Activated T-cell treated with anti-CD3 and anti-CD28 coated beads, Interleukin-2, amount 50 U/mL, for 24 hours (primary cell): ENCODE measurements at places on chromosomes 16 and 17.

DNA sequence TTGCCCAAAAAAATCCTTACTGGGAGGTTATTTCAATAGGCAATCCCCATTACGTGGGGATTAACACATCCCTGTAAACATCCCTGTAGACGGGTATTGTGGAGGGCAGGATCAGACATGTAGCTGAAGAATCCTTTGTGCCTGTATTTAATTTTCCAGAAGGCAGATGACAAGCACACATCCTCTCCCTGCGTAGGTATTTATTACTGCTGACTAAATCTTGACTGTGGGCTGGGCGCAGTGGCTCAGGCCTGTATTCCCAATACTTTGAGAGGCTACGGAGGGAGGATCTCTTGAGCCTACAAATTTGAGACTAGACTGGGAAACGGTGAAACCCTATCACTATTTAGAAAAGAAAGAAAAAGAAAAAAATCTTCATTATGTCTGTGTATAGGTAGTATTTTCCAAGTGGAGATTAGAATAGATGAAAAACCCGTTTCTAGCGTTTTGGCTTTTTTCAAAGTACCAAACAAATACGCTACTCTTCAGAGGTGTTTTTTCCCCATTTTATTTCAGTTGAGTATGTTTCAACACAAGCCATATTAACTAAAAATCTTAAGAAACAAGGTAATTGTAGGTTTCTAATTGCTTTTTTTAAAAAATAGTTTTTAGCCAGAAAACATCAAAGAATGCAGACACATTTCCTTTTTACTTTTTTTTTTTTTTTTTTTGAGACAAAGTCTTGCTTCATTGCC is 1.5 kb upstream of the MARF1 start:
- DNase-seq = no peak

GRCh38 chr16:56174411-56174810 is 16.9 kb upstream of the GNAO1 start:
- DNase-seq = no peak

GRCh38 chr16:73265124-73265837 is 217.4 kb upstream of the ZFHX3 start:
- no peak for DNase-seq

DNA sequence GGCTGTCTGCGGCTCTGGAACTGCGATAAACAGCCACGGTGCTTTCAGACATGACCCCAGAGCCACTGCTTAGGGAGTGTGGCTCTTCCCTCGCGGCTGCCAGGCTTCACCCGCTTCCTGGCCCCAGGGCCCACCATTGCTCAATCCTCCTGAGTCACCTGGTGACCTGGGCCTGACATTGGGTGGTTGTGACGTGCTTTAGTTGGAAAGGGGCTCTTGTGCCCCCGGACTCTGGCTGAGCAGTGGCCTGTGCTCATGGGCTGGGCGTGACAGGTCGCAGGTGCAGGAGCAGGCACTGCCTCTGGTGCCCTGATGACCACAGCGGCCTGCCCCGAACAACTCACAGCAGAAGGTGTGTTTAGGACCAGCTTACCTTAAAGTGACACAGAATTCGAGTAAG is 8.6 kb upstream of the NUDT16L1 start:
- no peak for DNase-seq
